ENCODE measurements at places on chromosomes 5 and 9. TPM values are rescaled to one million over a fixed set of nuclear protein-coding genes. Genes with fewer than 3 reads are reported as not detected.

DNA sequence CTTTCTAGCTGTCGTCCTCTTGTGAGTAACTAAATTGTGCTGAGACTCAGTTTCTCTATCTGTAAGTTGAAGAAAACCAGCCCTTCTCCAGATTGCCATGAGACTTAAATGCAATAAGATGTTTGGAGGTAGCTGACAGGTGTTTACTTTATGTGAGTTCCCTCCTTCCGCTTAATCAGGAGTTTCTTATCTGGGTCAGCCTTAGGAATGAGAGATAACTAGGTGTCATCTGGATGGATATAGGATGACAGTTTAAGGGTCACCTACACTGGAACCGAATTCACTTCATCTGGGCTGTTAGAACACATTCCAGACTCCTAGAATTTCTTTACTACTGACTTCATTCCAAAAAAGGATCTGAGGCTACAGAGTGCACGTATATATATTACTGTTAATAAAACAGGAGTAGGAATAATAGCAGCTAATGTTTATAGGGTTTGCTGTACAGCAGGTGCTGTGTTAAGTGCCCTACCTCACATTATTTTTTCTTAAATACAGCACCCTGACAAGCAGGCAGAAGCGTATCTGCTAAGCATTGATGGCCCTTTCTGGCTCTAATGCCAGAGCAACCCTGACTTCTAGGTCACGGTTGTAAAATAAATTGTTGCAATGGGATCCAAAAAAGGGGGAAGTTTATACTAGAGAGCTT is 30.0 kb upstream of the CPEB4 start:
- no peak overlapping the region for H3K4me3 ChIP-seq
- no peak for DNase-seq
- peaks cover 3% of the 10 kb centered on the region for H3K4me1 ChIP-seq
- no peaks in the 10 kb centered on the region for H3K27me3 ChIP-seq
- H3K27ac ChIP-seq: no peak overlapping the region

The GABRA1 gene
- total RNA-seq: not detected

The ABLIM3 gene
- total RNA-seq: 7.4 TPM

The SLC6A3 gene
- not detected for total RNA-seq

DNA sequence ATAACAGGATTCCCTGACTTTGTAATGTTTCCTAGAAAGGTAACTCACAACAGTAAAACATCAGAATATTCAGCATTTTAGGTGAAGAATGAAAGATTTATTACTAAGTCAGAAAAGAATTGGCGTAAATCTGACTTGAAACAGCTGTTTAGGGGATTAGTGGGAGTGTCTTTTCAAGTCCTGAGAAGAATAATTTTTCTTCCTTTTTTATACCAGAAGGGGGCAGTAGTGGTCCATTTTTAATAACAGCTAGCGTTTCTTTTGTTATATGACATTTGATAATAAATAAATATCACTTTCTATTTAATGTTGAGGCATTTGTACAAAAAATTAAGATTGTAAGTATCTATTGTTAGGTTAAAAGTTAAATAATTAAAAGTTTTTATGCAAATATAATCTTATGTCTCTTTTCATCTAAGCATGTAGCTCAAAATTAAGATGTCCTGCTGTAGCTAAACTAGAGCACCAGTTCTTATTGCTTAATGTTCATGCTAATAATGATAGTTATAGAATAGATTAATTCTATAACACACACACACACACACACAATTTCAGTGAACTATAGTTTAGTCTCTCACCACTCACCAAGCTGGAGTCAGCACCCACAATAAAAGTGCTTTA is 258.7 kb upstream of the ARRDC3 start:
- no peak for DNase-seq
- H3K27ac ChIP-seq: no peak overlapping the region
- no peaks in the 10 kb centered on the region for H3K27me3 ChIP-seq
- no peak overlapping the region for H3K4me3 ChIP-seq
- no peaks in the 10 kb centered on the region for H3K36me3 ChIP-seq
- no peaks in the 10 kb centered on the region for H3K4me1 ChIP-seq

- H3K4me1 ChIP-seq: peaks cover 10% of the 10 kb centered on the region
- H3K36me3 ChIP-seq: no peaks in the 10 kb centered on the region
- no peaks in the 10 kb centered on the region for H3K27me3 ChIP-seq
- no peak overlapping the region for H3K4me3 ChIP-seq
Measured at GRCh38 chr5:74599148-74599547, 41.4 kb downstream of the ENC1 start.

DNA sequence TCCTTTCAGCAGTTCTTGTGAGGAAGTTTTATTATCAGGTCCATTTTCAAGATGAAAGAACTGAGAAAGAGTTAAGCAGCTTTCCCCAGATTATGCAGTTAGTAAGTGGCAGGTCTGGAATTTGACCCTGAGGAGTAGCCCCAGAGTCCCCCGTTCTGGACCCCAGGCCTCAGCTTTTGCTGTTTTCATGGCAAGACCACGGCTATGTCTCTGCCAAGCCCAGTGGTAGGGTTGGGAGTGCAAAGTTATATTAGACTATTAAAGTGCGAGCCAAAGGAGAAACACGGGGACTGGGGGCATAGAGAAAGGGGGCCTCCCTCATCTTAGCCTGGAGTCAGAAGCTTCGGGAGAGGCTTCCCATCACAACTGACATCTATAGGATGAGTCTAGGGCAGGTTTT is 19.3 kb upstream of the ORM1 start:
- H3K4me3 ChIP-seq: no peak overlapping the region
- H3K36me3 ChIP-seq: peaks cover 4% of the 10 kb centered on the region
- no peak for DNase-seq
- no peak overlapping the region for H3K27ac ChIP-seq
- H3K27me3 ChIP-seq: no peaks in the 10 kb centered on the region

GRCh38 chr9:134766587-134766986 is 114.0 kb upstream of the FCN2 start:
- no peaks in the 10 kb centered on the region for H3K27me3 ChIP-seq
- H3K4me1 ChIP-seq: no peaks in the 10 kb centered on the region
- H3K4me3 ChIP-seq: no peak overlapping the region
- peaks cover 96% of the 10 kb centered on the region for H3K36me3 ChIP-seq

The ACSL6 gene
- total RNA-seq: not detected

The C9orf153 gene
- under 0.01 TPM for total RNA-seq

DNA sequence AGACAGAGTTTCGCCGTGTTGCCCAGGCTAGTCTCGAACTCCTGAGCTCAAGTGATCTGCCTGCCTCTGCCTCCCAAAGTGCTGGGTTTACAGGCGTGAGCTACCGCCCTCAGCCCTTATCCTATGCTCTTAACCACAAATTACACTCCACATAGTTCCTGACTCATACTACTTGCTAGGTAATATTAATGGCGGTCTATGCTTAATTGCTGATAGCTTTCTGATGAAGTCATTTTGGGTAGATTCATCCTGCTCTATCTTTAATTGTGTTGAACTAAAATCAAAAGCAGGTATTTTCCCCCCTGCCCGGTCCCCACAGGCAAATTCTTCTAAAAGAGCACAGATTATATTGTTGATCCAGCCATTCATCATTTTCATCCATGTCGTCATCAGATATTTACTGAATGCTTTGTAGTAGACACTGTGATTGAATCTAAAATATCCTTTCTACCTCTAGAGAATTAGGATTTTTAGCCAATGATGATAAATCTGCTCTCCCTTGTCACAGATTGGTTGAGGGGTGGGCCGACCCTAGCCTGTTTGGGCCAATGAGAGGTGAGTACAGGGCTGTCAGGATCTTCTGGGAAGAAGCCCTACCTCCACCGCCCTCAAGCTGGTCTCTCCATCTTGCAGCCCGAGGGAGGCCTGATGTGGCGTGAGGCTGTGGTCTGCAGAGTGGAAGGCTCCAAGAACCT is 144.8 kb downstream of the NR3C1 start:
- H3K36me3 ChIP-seq: no peaks in the 10 kb centered on the region
- no peak for DNase-seq
- no peaks in the 10 kb centered on the region for H3K27me3 ChIP-seq
- H3K4me1 ChIP-seq: peaks cover 7% of the 10 kb centered on the region
- no peak overlapping the region for H3K4me3 ChIP-seq

Measured in osteoblast (primary cell).